ENCODE measurements at places on chromosomes 2 and 18.

DNA sequence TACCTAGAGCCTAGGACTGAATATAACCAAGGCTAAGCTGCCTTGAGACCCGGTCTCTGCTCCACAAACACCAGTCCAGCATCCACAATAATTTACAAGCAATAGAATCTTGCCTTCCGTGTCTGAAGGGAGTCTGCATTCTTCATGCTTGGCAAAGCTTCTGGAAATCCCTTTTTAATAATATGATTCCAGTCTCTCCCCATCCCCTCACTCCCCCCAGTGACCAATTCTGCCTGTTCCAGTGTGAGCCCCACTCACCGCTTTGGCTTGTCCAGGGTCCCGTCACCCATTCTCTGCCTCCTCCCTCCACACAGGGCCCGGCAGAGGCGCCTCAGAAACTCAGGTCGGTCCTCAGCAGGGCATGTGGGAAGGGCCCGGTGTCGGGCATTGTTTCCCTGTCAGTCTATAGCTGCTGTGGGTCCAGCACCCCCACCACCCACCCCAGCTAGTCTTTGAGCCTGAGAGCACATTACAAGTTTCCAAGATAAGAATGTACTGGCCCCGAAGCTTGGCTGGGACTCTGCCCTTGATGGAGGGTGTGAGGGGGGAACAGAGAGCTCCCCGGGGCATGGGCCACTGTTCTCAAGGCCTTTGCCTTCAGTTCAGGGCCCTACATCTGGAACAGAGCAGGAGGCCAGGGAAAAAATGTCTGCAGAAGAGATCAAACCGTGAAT, 129.7 kb upstream of the MYCN start:
- no peak for DNase-seq

- DNase-seq, result no peak
Observed at GRCh38 chr2:241896746-241897201, 27.2 kb downstream of the RTP5 start.

DNA sequence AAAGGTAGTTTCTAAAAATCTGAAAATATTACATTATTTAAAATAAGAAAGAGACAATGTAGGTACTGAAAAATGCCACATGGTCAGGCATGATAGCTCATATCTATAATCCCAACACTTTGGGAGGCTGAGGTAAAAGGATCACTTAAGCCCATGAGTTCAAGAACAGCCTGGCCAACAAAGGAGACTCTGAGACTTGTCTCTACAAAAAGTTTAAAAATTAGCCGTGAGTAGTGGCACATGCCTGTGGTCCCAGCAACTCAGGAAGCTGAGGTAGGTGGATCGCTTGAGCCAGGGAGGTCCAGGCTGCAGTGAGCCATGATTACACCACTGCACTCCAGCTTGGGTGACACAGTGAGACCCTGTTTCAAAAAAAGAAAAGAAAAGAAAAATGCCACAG, 21.8 kb downstream of the ATAD2B start:
- DNase-seq, result no peak

GRCh38 chr2:206211657-206212255, 52.1 kb downstream of the EEF1B2 start:
- DNase-seq, result no peak

GRCh38 chr2:120587279-120587996, 148.2 kb upstream of the GLI2 start:
- DNase-seq, result no peak
